GM23248 (cell line): ENCODE measurements at places on chromosomes 16 and 17. TPM values are rescaled to one million over a fixed set of nuclear protein-coding genes. Genes with fewer than 3 reads are reported as not detected.
A peak's percentile ranks its signal among the peaks of the same experiment; 100 is the strongest.

GRCh38 chr17:73030501-73030921 is 62.0 kb downstream of the SLC39A11 start:
- DNase-seq, result peak; percentile 67

GRCh38 chr16:11331967-11332366 is 13.3 kb upstream of the RMI2 start:
- DNase-seq, result no peak

DNA sequence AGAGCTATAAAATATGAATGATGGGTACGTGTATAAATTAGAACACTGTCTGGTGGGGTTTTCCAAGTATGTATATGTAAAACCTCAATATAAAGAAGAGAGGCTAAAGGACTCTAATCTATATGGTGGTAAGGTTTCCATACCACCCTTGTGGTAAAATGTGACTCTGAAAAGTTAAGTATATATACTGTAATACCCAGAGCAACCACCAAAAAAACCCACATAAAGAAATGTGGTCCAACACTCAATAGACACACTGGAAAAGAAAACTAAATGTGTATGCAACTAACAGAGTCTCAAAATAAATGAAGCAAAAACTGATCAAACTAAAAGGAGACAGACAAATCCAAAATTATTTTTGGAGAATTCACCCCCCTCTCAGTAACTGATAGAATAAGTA is 72.2 kb downstream of the XPO6 start:
- DNase-seq, result peak; percentile 10

- no peak for DNase-seq
Measured at GRCh38 chr17:77790143-77790829, 168.2 kb upstream of the TNRC6C start.

DNA sequence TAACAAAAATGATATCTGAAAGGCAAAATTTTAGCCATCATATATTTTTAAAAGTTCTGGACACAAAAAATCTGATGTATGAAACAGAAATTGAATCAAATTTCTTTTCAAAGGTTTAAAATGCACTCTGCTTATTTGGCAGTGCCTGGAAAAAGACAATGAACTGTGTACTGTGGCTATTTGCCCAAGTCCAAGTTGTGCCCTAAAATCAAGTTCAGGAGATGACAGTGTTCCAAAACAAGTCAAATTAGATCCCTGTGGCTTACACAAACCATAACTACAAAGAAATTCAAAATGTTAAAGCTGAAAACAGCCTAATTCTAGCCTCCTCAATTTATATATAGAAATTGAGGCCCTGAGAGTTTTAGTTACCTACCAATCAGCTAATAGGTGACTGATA is 25.6 kb downstream of the CMC2 start:
- no peak for DNase-seq

DNA sequence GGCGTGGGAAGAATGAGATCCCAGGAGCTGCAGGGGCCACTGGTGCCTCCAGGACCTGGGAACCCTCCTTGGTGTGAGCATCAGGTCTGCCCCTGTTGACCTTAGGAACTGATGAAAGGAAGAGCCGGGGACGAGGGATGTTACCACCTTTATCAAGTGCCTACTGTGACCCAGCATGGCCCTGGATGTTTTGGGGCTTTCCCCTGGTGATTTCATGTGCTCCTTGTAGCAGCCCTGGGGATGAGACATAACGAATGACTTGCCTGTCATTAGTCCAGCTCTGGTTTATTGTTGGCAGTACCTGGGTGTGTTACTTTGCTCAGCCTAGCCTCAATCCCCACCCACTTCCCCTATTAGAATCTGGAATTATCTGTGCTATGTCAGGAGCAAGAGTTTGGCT is 39.9 kb downstream of the WSCD1 start:
- DNase-seq, result no peak

GRCh38 chr17:11882716-11883115 is 114.6 kb downstream of the ZNF18 start:
- DNase-seq, result no peak

GRCh38 chr16:3459401-3460090 is 16.1 kb downstream of the NAA60 start:
- peak; percentile 55 for DNase-seq

- DNase-seq, result peak; percentile 20
Measured at GRCh38 chr17:352421-353212, at the start of gene RPH3AL. RPH3AL (minus strand) TSS chr17:352807; CDS start chr17:327543, 25,264 bp downstream.

DNA sequence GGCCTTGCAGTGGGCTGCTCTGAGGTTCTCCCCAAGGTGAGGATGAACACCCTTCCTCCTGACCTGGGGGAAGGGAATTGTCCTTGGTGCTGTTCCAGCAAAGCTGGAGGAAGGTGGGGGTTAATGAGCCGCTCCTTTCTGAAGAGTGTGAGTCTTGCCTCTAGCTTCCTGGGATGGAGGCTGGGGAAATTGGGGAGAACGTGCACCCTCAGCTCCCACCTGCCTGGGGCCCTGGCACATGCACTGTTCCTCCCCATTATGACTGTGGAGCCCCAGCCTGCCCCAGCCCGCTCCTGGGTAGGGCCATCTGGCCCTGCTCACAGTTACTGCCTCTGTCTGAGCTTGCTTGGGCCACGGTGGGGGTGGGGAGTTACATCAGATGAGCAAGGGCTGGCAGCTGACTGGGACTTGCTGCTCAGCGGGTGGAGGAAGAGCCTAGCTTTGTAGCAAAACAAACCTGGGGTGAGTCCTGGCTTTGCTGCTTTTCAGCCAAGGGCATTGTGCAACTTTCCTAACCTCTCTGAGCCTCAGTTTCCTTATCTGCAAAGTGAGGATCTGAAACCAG is 11.1 kb downstream of the TNS4 start:
- DNase-seq, result peak; percentile 92

DNA sequence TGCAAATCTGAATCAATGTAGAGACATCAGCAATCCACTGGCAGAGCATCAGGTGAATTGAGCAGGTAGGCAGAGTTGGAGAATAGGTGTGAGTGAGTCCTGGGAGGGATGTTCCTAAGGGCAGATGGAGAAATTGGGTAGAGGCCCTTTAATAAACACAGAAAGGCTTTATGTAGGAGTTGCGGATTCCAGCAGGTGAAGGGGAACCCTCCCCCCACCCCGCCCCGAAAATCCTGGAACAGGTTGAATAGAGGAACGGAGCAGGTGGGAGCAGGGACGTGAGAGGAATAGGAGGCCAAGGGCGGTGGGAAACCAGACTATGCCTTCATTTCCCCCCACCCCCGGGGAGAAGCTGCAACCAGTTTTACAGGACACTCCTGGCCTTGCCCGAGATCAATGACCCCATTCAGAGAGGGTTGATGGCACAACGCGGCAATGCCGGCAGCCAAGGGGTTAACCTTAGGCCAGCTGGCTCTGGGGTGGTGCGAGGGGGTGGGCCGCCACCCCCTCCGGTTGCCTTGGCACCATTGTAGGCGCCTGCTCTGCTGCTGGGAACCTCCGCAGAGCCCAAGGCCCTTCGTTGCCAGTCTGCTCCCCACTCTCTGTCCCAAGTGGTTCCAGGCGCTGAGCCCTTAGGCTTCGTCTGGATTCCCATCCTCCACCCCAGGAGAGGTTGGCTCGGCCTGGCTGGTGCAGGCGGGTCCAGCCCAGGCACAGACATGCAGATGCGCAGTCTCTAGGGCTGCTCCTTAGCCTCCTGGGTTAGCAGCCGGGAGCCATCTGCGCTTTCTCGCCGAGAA is 814 bp upstream of the RUNDC3A start:
- DNase-seq, result peak; percentile 73

DNA sequence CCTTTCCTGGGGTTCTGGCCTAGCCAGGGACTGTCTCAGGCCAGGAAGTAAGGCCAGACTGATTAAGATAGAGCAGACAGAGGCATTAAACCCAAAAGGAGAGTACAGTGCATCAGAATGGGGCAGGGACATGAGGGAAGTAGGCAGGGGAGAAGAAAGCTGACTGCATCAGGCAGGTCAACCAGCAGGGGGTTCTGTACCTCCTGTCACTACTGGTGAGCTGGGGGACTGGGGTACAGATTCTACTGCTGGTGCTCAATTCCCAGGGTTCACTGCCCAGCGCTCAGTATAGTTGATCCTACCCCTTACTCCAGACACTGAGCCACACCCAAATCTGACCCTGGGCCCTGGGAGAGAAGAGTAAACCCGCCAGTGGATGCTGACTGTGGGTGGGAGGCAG is 12.9 kb upstream of the MTMR4 start:
- DNase-seq, result peak; percentile 16

DNA sequence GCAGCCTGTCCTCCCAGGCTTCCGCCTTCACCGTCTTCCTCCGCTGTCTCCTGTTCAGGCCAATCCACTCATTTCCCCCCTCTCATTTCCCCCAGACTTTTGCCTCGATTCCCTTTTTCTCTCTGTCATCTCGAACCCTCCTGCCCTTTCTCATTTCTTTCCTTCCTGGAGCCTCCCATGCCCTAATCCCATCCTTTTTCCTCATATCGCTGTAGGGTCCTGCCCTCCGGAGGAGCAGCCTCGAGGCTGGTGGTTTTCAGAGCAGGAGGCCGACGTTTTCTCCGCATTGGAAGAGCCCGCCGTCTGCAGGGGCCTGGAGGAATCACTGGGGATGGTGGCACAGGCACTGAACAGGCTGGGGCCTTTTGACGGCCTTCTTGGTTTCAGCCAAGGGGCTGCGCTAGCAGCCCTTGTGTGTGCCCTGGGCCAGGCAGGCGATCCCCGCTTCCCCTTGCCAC is 597 bp downstream of the OVCA2 start:
- DNase-seq, result peak; percentile 77

GRCh38 chr16:2785101-2785991 is 2.0 kb downstream of the PRSS33 start:
- no peak for DNase-seq

GRCh38 chr17:45818699-45819098 is 26.0 kb upstream of the SPPL2C start:
- no peak for DNase-seq

- DNase-seq, result no peak
Measured at GRCh38 chr16:57503366-57503765, 17.1 kb upstream of the DOK4 start.

- no peak for DNase-seq
Measured at GRCh38 chr17:79940459-79941087, 95.1 kb downstream of the TBC1D16 start.

DNA sequence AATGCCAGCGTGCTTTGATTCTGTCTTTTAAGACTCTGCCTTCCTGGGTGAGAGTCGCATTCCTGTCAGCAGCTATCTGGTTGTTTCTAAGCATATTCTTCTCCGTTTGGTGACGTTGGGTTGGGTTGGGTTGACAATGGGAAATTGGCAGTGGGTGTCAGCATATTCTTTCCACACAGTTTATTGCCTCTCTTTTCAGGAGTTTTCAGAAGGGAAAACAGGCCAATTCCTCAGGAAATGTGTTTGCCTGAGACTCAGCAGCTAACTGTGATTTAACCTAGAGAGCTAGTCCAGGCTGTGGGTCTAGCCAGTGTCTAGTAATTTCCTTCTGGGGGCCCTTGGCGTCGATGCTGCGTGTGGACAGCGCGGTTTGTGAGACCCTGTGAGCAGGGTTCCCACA is 21.2 kb downstream of the EPN2 start:
- no peak for DNase-seq

GRCh38 chr16:31052114-31052513 is 18.8 kb downstream of the STX4 start:
- peak; percentile 97 for DNase-seq

DNA sequence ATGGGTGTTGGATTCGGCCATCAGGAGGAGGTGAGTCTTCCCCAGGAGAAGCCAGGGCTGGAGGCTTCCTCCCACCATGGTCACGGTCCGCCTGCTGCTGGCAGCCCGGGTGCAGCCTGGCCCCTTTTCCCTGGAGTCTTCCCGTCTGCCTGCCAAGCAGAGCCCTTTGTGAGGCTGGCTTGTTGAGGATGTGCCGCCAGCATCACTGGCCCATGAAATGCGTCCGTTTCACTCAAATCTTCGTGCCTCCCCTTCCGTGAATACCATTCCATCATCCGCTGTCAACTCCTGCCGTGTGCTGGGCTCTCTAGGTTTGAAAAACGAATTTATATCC is 9.6 kb downstream of the VPS4A start:
- DNase-seq, result no peak

Gene UBE2O
- 17.2 TPM in 2 replicates for total RNA-seq

Gene ZMYND15
- total RNA-seq, result 0.32 and 0.89 TPM in 2 replicates

Gene CFAP97D1
- total RNA-seq, result not detected in 2 replicates

Gene NTN1
- total RNA-seq, result 0.11 TPM in 1 of 2 replicates, not detected in the other

Gene GRAPL
- not detected in 2 replicates for total RNA-seq

Gene TCF25
- total RNA-seq, result 143 and 166 TPM in 2 replicates

Gene ASGR1
- 0.97 TPM in 1 of 2 replicates, not detected in the other for total RNA-seq
